ENCODE measurements at places on chromosomes 3 and 15.

DNA sequence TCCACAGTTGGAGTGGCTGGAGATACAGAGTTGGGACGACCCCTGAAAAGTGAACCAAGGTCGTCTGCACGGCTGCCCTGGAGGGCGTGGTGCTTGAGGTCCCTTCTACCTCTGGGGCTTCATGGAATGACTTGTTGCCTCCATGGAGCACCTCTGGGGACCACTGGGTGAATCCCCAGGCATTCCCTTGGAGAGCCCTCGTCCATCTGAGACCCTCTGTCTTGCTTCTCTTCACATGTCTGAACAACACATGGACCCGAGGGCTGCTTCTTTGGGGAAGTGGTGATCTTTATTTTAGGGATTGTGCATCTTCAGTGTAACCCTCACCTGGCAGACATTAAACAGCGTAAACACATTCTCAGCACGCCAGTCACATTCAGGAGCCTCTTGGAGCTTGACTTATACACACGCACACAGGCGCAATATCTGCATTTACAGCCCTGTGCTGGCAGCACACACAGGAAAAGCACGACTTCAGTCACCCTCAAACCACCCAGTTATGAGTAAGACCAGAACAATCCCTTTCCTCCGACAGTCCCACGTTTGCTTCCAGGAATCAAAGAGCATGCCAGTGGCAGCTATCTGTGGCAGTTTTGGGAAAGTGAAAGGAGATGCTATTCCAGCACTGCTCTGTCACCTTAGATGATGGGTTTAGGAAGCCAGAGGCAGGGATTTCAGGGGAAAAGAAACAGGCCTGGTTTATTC lies 12.6 kb downstream of the FAM107A start:
- no peak for DNase-seq

DNA sequence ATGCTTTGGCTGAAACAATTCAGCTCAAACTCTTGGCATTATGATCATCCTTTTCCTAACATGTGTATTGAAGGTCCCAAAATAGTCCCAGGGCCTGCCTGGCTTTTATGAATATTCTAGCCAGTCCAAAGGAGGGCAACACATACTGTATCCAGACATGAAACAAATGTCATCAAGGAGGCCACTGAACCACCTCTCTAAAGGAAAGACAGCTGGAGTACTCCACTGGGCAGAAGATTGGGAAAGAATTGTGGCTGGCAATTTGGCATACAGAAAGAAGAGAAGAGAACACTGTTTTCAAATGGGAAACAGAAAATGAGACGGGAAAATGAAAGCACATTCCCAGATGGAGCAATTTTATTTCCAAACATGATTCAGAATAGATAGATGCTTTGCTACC lies 80.6 kb downstream of the NCEH1 start:
- no peak for DNase-seq

DNA sequence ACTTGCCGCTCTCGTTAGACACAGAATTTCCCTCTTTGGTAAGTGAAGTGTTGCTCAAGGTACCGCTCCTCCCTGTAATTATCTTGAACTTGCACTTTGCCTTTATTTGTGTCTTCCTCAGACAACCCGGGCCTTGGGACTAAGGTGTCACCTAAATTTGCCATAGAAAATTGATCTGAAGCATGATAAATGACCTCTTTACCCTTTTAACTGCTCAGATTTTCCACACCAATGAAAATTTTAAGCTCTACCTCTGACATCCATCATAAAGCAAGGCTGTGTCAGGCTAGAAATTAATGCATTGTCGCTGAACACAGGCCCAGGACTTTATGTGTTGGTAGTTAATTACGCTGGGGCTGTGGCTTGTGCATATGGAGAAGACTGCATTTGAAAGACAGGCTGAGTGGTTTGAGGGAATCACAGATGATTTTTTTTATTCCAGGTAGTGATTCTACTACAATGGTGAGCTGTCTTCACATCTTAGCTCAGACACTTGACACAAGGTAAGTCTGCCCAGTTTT lies 199.6 kb upstream of the CHRM5 start:
- no peak for DNase-seq

DNA sequence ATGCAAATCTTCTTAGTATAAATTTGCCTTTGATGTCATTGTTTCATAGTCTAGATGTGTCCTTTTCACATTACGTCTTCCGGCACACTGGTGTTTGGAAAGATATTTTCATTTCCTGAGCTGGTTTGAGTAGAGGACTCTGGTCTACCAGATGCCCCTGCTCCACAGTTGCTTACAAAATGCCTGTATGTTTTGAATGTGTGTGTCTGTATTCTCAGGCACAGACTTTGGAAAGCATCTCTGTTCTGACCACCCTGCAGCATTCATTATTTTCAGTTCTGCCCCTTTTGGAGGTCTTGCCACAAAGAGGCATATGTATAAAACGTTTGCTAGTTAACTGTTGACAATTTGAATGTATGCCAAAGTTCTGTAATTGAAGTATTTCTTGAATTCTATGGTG lies 236.0 kb upstream of the GOLIM4 start:
- no peak for DNase-seq

DNA sequence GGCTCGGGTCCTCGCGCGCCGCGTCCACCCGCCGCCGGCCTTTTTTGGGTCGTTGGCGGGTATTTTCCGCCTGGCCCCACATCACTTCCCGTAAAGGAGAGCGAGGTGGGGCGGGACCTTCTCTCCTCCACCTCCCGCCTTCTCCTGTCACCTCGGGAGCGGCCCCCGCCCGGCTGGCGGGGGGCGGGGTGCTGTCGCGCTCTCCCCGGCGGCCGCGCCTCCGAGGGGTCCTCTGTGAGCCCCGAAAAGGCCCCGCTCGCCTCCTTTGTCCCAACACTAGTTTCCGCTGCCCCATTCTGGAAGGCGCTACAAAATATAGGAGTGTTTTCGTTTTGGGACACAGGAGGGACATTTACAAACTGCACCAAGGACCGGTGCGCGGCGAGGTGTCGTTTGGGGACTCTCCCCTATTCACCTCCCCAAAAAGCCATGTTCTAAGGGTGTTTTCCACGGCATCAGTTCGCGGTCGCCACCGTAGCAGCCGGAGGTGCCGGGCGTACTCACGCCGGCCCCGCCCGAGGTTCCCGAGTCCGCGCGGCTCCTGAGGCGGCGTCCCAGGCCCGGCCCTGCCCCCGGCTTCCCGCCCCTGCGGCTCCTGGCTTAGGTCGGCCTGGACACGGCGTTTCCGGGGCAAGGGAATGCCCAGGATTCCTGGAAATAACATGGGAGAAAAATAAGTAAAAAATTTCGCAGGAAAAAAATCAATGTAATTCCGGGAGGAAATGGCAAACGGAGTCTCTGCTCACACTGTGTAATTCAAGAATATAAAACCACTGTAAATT lies at the start of gene RAB27A:
RAB27A (minus strand) TSS at position 68 of the 782 bp plus-strand sequence. CDS start 54,879 bp downstream, outside the sequence.
- peak; percentile 53 for DNase-seq

DNA sequence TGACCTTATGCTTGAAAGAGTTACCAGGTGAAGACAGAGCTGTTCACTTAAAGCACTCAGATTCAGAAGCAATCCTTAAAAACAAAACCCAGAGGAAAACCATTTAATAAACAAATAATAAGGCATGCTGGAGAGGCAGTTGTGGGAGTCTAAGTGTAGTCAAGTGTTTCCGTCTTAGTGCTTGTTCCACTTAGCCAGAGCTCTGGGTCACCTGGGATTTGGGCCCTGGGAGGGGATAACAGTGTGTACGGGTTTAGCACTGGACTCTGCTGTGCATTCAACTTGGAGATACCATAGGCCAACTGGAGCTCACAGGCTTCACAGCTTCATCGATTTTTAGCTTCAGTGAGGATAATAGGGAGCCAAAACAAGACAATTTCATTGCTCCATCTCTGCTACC lies 444.6 kb downstream of the CNTN4 start:
- no peak for DNase-seq

All from hematopoietic multipotent progenitor cell treated with erythropoietin and hydrocortisone succinate and interleukin-3 and kit ligand, for 8 days (in vitro differentiated cells).